Activated T-cell treated with anti-CD3 and anti-CD28 coated beads, Interleukin-2, amount 50 U/mL, for 48 hours (primary cell): ENCODE measurements at places on chromosomes 2 and 18.

- no peak for DNase-seq
Measured at GRCh38 chr2:68885811-68886075, 14.5 kb upstream of the BMP10 start.

- no peak for DNase-seq
Measured at GRCh38 chr2:165720511-165720910, 73.5 kb downstream of the GALNT3 start.

GRCh38 chr2:172287605-172288315 lies 139.6 kb upstream of the ITGA6 start:
- no peak for DNase-seq

- no peak for DNase-seq
Measured at GRCh38 chr2:161147856-161148255, 12.4 kb upstream of the TANK start.

GRCh38 chr2:138293549-138293948 lies 208.0 kb upstream of the SPOPL start:
- no peak for DNase-seq

DNA sequence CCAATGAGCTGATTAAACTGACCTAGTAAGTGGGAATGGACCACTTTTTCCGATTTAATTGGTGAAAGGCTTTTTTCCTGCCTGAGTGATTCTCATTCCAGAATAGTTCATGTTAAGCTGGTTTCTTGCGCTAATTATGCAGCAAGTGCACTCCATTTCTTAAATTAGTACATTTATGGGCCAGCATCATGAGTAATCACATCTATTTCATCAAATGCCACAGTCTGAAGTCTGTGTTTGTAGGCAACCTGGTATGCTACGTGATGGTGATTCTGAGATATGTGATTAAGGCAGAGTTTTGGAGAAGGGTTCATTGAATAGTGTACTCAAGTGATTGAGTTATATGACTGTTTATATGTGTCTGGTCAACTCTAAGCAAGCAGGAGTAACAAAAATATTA lies 128.0 kb upstream of the BOD1L2 start:
- no peak for DNase-seq

GRCh38 chr18:6719910-6720683 lies 9.4 kb upstream of the ARHGAP28 start:
- no peak for DNase-seq

- DNase-seq, result no peak
Measured at GRCh38 chr18:47077111-47077510, 41.7 kb upstream of the ELOA2 start.

GRCh38 chr18:24494586-24494985 lies 34.1 kb downstream of the HRH4 start:
- DNase-seq, result no peak

GRCh38 chr18:79248495-79249060 lies 147.2 kb upstream of the NFATC1 start:
- DNase-seq, result no peak

DNA sequence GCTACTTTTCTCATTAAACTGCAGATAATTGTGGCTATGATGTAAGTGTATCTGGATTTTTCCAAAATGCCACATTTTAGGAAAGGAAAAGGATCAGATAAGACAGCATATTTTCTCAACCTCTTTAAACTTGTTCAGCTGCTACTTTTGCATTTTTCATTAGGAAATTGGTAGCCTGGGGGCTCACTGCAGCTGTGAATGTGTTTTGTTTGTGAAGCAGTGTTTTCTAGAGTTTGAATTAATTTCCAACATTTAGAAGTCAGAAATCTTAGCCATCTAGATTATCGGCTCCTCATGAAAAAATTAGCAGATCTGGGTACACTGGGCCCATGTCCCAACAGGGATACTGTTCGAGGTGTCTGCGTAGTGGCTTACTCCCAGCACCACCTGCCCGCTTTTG lies 56.3 kb upstream of the ZDBF2 start:
- no peak for DNase-seq

- no peak for DNase-seq
Measured at GRCh38 chr2:26292646-26293045, 47.9 kb downstream of the HADHB start.

- DNase-seq, result peak; percentile 60
Measured at GRCh38 chr2:8575038-8575833, 106.6 kb upstream of the ID2 start.

DNA sequence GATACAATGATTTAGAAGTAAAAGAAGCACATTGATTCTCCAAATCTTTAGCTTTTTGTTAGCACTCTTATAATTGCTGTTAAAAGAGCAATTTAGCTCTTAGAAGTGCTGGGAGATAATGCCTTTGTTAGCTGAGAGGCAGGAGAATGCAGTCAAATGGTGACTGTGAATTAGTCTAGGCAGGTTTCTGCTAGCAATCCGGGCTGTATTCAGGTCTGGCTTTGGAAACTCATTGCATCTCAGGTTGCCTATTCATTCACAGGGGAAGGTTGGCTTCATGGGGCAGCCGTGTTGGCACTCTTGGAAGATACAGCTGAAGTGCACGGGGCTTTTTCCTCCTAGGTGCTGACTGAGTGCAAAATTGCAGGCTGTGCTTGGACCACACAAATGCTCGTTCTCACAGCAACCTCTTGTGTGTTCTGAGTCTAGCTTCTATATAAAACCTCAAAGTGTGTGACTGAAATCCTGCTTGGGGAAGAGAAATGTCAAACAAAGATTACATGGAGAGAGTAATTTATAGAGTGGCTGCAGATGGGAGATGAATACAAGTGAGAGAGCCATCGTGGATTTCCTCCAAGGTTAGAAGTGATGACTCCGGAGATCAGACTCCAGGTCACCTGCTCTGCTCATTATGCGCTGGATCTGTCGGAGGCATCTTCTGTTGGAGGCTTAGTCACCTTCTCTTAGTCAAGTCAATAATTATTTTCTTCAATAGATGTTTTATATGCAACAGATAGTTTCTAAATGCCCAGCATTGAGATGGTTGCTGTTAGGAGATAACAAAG lies 167.8 kb downstream of the PMAIP1 start:
- no peak for DNase-seq

DNA sequence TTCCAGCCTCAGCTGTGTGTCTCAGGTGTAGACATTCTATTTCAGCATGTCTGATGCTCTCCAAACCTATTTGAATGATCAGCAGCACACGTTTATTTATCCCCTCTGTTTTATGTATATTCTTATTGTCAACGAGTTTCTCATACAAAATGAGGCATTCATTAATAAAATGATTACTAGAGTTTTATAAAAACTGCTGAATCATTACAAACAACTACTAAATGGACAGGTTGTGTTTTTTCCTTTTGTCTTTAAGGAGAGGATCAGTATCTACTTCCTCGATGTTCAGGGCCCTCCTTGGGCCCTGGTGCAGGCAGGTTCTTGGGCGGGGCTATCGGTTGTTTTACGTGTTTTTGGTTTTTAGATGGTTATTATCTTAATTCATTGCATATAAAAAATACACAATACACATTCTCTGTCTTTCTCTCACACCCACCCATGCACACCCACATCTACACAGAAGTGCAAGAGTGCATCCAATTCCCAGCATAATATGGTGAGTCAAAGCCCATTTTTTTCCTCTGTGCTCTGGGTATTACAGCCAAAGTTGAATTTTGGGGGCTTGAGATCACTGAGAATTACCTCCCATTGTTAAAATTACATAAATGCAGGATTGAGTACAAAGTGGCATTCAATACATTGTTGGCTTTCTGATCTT lies 24.2 kb downstream of the LPIN1 start:
- DNase-seq, result no peak

DNA sequence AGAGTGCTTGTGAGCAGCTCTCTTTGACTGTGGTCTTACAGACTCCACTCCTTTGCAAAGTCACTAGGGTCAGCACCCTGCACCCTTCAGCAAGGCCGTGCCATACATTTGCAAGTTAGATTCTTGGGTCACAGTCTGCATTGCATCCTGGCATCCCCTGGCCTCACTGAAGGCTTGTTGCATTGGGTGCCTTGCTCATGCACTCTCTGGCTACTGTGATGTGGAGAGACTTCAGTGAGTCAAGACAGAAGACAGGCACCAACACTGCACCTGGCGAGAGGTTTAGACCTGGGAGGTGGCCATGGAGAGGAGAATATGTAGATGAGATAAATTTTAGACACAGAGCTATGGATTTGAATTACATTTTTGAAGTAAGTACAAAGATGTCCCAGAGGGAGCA lies 146.4 kb upstream of the COPS8 start:
- DNase-seq, result no peak

DNA sequence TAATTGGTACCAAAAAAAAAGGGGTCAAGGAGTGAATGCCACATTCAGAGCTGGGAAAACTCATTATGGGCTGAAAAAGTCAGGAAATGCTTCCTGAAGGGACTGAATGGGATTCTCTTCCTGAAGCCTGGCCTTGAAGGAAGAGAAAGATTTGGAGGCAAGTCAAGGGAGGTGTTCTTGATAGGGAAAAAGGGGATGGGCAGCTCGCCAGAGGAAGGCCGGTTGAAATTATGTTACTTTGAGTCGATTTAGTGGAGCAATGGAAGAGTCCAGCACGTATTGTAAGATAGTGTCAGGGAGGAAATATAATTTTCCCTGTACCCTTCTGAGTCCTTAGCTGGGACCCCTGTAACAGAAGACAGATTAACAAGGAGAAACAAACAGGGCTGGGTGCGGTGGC lies 115.3 kb upstream of the STPG4 start:
- no peak for DNase-seq

DNA sequence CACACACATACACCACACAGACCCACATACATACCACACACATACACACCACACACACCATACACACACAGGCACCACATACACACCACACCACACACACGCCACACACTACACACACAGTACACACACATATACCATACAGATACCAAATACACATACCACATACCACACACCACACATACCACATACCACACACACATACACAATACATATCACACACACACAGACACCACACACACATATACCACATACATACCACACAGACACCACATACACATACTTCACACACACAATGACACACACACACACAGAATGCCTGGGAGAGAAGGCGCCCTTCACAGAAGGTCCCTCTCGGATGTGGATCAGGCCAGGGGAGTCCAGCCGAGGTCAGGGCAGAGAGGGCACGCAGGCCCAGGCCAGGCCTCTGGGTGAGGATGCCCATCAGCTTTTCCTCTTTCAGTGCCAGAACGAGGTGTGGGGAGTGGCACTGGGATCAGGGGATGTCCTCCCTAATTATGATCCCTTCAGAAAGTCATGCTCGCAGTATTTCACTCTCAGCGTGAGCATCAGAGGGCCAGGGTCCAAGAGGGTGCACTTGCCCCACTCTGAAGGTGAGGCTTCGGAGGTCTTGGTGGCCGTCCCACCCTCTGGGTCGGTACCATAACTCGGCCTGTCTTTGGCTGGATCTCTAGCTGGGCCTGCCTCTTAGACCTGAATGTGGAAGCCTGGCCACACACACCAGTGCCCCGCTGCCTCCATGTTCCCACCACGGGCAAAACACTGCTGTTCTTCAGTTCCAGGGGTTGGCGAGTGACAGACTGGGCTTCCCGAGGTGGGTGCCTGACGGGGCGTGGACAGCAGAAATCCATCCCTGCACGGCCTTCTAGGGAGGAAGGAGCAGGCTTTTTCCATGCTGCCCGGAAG lies 70.6 kb upstream of the ODC1 start:
- no peak for DNase-seq

- DNase-seq, result no peak
Measured at GRCh38 chr2:112121682-112122254, 16.4 kb upstream of the FBLN7 start.

- no peak for DNase-seq
Measured at GRCh38 chr2:231696004-231696367, 12.3 kb upstream of the PTMA start.

DNA sequence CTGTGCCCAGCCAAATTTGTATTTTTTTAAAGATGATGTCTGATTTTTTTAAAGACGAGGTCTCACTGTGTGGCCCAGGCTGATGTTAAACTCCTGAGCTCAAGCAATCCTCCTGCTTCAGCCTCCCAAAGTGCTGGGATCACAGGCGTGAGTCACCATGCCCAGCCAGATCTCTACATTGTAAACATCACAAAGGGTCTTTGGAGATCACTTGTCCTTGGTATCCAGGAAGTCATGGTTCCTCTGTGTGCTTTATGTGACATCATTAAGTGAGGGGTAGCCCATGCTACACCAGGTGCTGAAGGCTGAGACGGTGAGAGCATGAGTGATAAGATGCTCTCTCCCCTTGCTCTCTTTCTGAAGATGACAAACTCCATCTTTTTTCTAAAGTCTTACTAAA lies 7.0 kb upstream of the NUP35 start:
- DNase-seq, result no peak
